ENCODE measurements at places on chromosomes 6 and 20. TPM values are rescaled to one million over a fixed set of nuclear protein-coding genes. Genes with fewer than 3 reads are reported as not detected.

Gene RIMS4
- total RNA-seq = 0.12 TPM

Gene PRR18
- total RNA-seq = not detected

Gene IRF4
- total RNA-seq = not detected

Gene ADGB
- total RNA-seq = not detected

Gene FKBP1A
- total RNA-seq = 124 TPM

Gene NRN1
- not detected for total RNA-seq

Gene TRAPPC3L
- not detected for total RNA-seq

Measured in pericardium fibroblast (primary cell).